ENCODE measurements at places on chromosomes 16 and 17.

DNA sequence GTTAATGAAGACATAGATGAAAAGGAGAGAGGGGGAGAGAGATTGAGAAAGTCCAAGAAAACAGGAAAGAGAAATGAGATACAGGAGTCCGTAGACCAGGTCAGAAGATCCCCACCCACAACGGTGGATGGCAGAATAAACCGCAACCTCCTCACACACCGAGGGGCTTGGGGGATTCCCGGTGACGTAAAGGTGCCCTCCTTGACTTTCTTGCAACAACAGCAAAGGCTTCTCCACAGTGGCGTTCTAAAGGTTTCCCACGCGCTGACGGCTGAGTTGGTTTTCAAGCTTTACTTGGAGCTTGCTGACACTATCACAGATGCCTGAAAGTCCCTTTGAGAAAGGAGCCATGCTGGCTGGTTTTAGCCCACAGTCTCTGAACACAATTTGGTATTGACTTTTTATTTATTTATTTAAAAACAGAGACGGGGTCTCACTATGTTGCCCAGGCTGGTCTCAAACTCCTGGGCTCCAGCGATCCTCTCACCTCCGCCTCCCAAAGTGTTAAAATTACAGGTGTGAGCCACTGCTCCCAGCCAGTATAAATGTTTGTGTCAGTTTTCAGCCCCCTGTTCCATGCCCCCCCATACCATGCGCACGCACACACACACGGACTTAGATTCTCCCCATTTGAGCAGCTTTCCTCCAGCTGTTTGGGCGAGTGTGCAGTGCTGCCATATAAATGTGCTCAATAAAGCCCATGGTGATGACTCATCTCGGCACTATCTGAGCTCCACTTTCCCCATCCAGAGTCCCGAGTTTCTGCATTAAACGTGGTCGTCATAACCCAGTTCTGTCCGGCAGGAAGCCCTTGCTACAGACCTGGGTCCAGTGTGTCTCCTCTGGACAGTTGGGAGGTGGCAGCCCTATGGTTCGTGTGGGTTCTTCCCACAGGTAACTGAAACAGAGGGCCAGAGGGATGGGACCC is 33.0 kb upstream of the SEC14L1 start:
- DNase-seq: peak; percentile 41

GRCh38 chr16:88761830-88762229 is 23.2 kb downstream of the PIEZO1 start:
- no peak for DNase-seq

DNA sequence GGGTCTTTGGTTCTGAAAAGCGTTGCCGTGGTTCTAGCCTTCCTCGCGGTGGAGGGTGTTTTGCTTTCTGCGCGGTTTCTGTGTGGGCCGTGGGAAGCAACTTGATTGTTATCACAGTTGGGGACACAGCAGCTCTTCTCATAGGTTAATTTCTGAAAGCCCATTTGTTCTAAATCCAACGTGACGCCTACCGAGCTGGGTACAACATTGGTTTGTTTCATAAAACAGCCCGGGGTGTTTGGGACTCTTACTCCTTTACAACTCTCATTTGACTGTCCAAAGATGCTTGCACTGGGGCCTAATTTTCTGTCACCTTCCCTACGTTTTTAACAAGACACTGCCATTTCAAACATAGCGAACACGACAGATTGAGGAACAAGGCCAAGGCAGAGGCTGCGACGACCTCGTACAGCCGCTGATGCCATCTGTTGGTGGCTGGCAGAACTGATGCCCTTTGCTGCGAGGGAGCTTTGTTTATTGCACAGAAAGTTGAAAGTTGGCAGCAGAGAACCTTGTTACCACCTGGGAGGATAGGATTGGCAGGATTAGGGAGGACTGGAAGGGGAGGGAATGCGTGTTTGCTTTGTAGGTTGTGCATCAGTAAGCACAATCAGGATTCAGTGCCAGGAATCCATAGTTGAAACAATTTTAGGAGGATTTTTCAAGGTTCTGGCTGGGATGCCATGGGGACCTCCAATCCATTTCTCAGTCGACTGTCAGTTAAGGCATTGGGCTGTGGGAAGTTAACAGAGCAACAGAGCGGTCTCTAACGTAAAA is 98.3 kb downstream of the PITPNC1 start:
- DNase-seq: peak; percentile 81

DNA sequence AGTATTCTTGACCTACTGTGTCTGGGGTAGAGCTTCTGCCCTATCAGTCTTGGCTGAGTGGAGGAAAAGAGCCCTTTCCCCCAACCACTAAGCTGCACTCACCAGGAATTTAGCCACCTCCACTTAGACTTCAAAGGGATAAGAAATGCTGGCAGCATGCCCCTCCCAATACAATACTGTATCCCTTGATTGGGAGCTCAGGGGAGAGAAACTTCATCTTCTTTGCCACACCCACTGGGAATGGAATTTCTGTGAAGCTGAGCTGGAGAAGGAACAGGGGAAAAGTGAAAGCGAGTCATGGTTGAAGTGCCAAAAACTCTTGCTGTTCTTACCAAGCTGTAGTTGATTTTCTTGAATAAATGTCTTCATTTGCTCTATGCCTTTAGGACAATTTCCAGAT is 68.8 kb downstream of the CEP112 start:
- no peak for DNase-seq

- DNase-seq: peak; percentile 1
These were observed 727 bp upstream of the MBTPS1 start for GRCh38 chr16:84117494-84117843.

GRCh38 chr16:21959050-21959449 is 5.9 kb downstream of the UQCRC2 start:
- no peak for DNase-seq

- DNase-seq: no peak
These were observed 36.6 kb upstream of the EMP2 start for GRCh38 chr16:10616756-10617640.

DNA sequence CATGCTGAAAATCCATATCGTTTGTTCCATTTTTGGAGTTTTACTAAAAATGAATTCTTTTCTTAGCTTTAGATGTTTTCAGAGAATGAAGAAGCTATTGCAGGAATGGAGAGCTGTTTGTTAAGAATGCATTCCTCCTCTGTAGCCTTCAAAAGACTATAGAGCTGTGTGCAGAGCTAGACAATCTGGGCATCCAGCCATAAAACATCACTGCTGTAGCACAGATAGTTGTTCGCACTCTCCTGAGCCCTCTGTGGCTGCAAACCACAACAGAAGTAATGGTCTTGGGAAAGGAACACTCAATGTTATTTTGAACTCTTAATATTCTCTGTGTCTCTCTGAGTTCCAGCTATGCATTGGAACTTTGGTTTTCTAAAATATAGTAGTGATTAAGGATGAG is 4.9 kb downstream of the TNRC6C start:
- DNase-seq: peak; percentile 14

DNA sequence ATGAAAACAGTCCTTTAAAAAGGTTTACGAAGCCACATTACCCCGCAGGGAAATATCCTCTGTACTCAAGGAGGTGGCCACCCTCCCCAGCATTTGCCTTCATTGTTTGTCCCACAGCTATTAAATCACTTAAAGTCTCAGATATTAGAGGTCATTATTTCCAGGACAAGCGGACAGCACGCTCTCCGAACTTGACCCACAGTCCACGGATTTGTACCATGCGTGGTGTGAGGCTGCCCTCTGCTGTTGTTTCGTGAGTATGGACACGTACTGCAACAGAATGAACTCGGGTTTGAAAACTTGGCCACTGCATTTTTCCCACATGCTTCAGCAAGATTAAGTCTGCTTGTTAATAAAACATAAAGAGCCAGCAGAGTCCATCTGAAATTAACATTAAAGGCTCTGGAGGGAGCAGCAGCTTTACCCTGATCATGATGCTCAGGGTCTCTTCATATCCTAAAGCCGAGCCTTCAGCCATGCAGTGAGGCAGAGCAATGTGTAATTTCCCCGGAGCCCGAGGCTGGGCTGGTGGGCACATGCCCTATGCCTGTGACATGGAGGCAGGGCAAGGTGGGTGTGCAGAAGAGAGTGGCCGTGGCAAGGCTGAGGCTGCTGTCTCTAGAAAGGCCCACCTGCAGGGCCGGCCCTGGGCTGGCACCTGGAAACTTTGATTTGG is 19.7 kb downstream of the MEAK7 start:
- DNase-seq: no peak

GRCh38 chr17:28796062-28796461 is 46.5 kb downstream of the FAM222B start:
- DNase-seq: no peak

GRCh38 chr16:85913141-85913601 is 14.2 kb downstream of the IRF8 start:
- no peak for DNase-seq

DNA sequence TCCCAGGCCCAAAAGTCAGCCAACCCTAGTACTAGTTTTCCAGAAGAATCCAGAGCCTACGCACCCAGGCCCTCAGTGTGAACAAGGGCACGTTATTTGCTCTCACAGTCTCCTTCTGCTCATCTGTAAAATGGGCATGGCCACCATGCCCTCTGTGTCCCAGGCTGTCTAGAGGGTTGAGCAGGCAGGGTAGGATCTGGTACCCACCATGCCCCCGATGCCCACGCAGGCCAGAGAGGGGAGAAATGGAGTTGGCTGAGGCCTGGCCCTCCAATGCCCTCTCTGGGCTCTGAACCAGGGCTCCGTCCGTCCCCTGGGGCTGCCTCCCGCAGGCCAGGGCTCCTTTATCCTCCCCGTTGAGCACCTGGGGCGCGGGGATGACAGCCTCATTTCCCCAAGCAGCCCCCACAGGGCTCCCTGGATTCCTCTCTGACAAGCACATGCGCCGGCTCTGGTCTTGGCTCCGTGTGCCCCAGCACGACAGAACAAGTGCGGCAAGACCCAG is 9.1 kb upstream of the BAHCC1 start:
- DNase-seq: no peak

- no peak for DNase-seq
These were observed 2.0 kb downstream of the HOXB8 start for GRCh38 chr17:48612854-48613691.

- DNase-seq: no peak
These were observed 30.9 kb downstream of the IFT140 start for GRCh38 chr16:1580956-1581355.

- no peak for DNase-seq
These were observed 5.1 kb downstream of the CLEC16A start for GRCh38 chr16:10949424-10949970.

GRCh38 chr16:51755039-51755501 is 604.0 kb upstream of the SALL1 start:
- no peak for DNase-seq

- no peak for DNase-seq
These were observed 8.1 kb downstream of the COX6A2 start for GRCh38 chr16:31420037-31420436.

DNA sequence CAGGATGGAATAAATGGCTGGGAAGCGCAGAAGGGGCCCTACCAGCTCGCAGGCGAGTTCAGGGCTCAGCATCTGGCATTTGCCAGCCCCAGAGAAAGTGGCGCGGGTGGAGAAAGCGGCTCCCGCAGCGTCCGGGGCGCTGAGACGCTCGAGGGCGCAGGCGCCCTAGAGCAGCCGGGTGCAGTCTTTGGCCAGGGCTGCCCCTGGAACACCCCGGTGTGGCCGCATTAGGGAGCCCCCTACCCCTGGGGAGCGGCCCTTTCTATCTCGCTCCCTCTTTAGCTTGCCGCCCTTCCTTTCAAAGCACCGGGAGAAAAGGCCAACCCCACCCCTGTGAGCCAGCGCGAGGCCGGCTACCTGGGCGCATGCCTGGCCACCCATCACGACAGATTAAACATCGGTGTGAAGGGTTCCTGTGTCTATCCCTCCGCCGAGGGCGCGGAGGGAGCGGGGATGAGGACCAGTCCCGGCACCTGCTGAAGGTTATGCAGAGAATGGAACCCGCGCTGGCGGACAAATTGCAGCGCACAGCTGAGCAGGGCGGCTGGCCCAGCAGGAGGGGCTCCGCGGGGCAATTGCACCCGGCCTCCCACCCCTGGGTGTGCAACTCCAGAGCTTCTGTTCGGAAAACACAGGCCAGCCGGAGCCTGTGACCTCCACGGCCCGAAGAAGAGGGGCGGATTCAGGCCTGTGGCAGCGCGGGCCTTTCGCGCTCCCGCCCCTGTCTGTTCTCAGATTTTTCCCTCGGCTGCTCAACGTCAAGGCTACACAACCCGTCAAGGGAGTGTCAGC is 15.6 kb upstream of the FOXF1 start:
- DNase-seq: no peak

DNA sequence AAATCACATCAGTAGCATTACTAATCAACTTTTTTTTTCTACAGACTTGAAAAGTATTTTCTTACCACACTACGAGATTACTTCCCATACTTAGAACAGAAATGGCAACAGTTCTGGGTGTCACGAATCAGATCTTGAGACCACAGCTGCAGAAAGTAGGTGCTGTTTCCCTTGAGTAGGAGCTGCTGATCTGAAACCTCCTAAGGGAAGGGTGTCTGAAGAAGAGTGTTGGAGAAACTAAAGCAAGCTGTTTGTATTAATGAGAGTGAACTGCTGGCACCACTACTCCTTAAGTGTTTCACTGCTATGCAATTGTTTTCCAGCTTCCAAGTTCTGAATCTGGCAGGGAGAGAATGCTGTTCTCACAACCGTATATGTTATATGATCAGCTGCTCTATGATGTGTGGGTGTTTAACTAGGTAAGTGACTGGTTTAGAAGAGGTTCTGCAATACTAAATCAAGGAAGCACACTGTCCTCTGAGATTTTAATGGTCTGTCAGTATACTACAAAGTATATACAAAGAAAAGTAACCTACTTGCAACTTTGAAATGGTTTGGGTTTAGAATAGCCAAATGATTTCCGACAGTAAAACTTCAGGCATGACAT is 3.3 kb downstream of the ZNF652 start:
- DNase-seq: no peak

- no peak for DNase-seq
These were observed 28.2 kb upstream of the ADGRG1 start for GRCh38 chr16:57600048-57600835.

DNA sequence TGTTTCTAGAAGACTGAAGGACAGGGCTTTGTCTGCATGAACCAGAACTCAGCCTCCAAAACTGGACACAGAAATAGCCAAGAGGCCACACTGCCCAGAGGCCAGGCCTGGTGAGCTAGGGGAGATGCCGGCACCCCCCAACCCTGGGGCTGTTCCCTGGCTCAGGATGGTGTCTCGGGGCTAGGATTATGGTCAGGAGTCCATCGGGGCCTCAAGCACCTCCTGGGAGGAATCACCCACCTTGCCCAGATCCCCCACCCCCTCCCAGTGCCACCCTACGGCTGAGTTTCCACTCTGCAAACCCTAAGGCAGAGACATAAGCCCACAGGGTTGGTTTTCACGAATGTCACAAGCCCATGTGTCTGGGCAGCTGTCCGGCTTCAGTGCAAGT is 37.2 kb downstream of the SLC7A5 start:
- DNase-seq: peak; percentile 5

DNA sequence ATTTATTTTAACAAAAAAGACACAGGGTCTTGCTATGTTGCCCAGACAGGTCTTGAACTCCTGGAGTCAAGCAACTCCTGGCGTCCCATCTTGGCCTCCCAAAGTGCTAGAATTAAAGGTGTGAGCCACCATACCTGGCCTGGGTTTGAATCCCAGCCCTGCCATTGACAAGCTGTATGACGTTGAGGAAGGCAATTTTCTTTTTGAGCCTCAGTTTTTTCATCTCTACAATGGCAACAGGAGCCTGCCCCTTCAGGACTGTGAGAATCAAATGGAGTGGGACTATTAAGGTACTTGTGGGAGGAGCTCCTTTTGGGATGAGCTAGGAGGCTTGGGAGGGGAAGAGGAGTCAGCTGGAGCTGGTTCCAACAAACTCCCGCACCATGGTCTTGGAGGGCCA is 6.2 kb downstream of the RARA start:
- no peak for DNase-seq
